Aorta (tissue), 5 donors: ENCODE measurements at places on chromosomes 6 and 20. TPM values are rescaled to one million over a fixed set of nuclear protein-coding genes. Genes with fewer than 3 reads are reported as not detected.

DNA sequence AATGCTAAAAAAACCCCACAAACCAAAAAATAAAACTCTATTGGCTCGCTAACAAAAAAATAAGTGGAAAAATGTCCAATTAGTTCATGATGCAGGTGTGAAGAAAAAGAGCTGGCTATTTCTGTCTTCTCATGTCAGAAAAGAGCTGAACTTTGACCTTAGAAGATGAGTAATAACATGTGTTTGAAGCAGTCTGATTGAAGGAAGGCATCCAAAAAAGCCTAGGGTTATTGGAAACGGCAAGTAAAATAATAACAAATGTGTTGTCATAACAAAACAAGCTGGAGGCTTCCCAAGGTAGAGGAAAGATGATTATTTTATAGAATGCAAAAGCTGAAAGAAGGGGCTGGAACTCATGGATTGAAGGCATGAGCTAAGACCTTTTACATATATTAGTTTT lies 94.4 kb upstream of the FAM184A start:
- H3K27ac ChIP-seq: no peak overlapping the region
- H3K4me1 ChIP-seq: peaks cover 6% of the 10 kb centered on the region
- no peak for DNase-seq
- H3K27me3 ChIP-seq: no peaks in the 10 kb centered on the region

GRCh38 chr6:128389820-128390534 lies 130.4 kb downstream of the PTPRK start:
- no peaks in the 10 kb centered on the region for H3K27me3 ChIP-seq
- H3K4me1 ChIP-seq: no peaks in the 10 kb centered on the region
- no peak overlapping the region for H3K4me3 ChIP-seq
- H3K36me3 ChIP-seq: no peaks in the 10 kb centered on the region
- no peak for DNase-seq
- H3K27ac ChIP-seq: no peak overlapping the region

- H3K4me1 ChIP-seq: peaks cover 3% of the 10 kb centered on the region
- DNase-seq: no peak
- no peaks in the 10 kb centered on the region for H3K36me3 ChIP-seq
These were observed 16.5 kb downstream of the NCOA7 start for GRCh38 chr6:125807293-125807692.

DNA sequence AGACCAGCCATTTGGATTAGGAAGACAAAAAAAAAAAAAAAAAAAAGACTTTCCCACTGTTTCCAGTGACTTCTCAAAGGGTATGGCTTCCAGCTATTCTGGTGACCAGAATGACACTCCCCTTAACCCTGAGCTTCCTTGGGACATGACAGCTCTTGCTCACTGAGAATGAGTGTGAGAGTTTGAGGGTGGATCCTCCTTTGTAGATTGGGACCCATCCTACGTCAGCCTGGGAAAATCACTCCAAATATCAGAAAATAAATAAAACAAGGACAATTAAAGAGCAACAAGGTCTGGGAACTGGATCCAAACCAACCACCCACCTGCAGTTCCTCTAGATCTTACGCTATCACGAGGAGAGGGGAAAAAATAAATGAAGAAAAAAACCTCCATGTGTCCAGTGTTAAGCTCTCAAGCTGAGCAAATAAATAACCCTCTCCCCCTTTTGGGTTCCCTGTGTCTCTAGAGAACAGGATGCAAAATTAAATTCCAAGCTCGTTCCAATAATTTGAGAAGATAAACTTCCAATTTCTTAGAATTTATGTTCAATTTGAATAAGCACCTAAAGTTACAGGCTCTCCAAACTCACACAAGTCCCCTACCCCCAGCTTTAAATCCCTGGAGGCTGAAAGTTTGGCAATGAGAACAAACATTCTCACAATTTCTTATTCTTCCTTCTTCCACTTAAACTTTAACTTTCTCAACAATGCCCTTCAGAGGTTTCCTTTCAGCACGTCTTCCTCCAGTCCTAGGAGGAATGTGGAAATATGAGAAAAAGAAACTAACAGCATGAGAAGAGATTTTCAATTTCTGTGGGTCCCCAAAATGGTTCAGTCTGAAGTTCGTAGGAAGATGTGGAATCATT lies 170.2 kb downstream of the MTFR2 start:
- no peak overlapping the region for H3K27ac ChIP-seq
- no peaks in the 10 kb centered on the region for H3K27me3 ChIP-seq
- H3K4me3 ChIP-seq: no peak overlapping the region

GRCh38 chr6:146635165-146635564 lies 36.4 kb downstream of the ADGB start:
- no peaks in the 10 kb centered on the region for H3K36me3 ChIP-seq
- H3K4me3 ChIP-seq: no peak overlapping the region
- no peak for DNase-seq
- H3K27me3 ChIP-seq: no peaks in the 10 kb centered on the region
- no peak overlapping the region for H3K27ac ChIP-seq

- no peaks in the 10 kb centered on the region for H3K36me3 ChIP-seq
- H3K27ac ChIP-seq: no peak overlapping the region
- DNase-seq: peak; percentile 66
- peaks cover 3% of the 10 kb centered on the region for H3K27me3 ChIP-seq
- no peaks in the 10 kb centered on the region for H3K4me1 ChIP-seq
- H3K4me3 ChIP-seq: no peak overlapping the region
These were observed 560.0 kb downstream of the C6orf118 start for GRCh38 chr6:164749221-164750064.

GRCh38 chr6:113857556-113858479 lies 673 bp downstream of the MARCKS start:
- H3K4me3 ChIP-seq: peak overlapping the region; percentile 59
- no peak overlapping the region for H3K27ac ChIP-seq
- H3K4me1 ChIP-seq: no peaks in the 10 kb centered on the region
- H3K36me3 ChIP-seq: no peaks in the 10 kb centered on the region
- DNase-seq: no peak
- H3K27me3 ChIP-seq: no peaks in the 10 kb centered on the region

- H3K4me3 ChIP-seq: no peak overlapping the region
- no peaks in the 10 kb centered on the region for H3K27me3 ChIP-seq
- H3K4me1 ChIP-seq: no peaks in the 10 kb centered on the region
- H3K36me3 ChIP-seq: no peaks in the 10 kb centered on the region
- DNase-seq: no peak
- H3K27ac ChIP-seq: no peak overlapping the region
These were observed 277.4 kb upstream of the CNR1 start for GRCh38 chr6:88443554-88443953.

GRCh38 chr6:13990796-13991195 lies 66.0 kb downstream of the RNF182 start:
- H3K27me3 ChIP-seq: no peaks in the 10 kb centered on the region
- no peak for DNase-seq
- H3K4me1 ChIP-seq: no peaks in the 10 kb centered on the region
- no peak overlapping the region for H3K27ac ChIP-seq

DNA sequence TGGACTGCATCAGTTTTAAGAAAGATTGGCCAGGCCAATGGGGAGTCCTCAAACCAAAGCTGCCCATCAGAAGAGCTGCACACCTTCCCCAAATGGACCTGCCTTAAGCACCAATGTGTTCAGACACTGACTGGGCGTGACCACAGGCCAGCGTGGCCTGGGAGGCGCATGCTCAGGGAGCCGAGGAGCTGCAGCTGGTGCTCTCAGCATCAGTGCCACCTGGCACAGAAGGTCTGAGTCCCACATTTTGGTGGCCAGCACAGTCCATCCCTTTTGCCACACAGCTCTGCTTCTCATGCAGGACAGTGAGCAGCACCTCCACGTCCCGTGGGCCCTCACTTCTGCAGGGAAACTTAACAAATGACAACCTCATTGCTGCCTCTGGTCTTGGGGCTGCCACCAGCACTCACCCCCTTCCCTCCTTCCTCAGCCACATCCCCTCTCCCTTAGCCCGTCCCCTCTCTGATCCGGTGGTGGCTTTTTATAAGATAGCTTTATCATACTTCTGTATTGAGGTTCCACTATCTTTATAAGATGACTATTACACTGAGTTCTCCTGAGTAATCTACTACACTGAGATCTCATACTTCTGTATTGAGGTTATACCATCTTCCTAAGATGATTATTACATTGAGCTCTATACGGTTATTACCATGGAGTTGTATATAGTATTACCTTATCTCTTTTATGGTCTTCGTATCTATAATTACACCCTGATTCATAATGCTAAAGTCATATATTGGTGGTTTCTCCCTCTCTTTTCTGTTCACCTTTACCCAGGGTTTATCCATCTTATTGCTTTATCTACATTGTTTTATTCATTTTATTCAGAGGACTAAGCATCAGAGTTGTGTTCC lies 109.1 kb downstream of the TOX2 start:
- H3K27ac ChIP-seq: no peak overlapping the region
- H3K4me3 ChIP-seq: no peak overlapping the region
- DNase-seq: no peak

DNA sequence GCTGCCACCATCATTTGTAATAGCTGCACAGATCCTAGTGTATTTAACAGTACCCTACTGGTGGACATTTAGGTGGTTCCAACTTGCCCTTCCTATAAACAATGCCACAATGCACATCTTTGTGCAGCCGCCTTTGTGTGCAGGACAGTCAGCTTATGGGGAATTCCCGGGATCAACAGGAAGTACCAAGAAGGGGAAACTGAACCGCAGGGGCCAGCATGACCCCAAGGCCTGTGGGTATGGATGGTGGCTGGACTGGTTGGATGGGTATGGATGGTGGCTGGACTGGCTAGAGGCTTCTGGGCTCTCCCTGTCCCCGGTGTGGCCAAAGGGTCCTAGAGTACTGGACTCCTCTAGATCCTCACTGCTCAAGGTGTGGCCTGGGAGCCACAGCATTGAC lies 46.7 kb downstream of the CEBPB start:
- no peaks in the 10 kb centered on the region for H3K4me1 ChIP-seq
- no peaks in the 10 kb centered on the region for H3K27me3 ChIP-seq
- H3K27ac ChIP-seq: no peak overlapping the region

- no peaks in the 10 kb centered on the region for H3K27me3 ChIP-seq
- no peak within 1 kb of the TSS for H3K4me3 ChIP-seq
- no peak within 1 kb of the TSS for H3K27ac ChIP-seq
- H3K4me1 ChIP-seq: no peaks in the 10 kb centered on the region
These were observed at the start of gene TMC2 for GRCh38 chr20:2536560-2536986. Gene TMC2, plus strand, starts transcription at chr20:2536573. Its CDS starts 49 bp downstream, at chr20:2536622.

DNA sequence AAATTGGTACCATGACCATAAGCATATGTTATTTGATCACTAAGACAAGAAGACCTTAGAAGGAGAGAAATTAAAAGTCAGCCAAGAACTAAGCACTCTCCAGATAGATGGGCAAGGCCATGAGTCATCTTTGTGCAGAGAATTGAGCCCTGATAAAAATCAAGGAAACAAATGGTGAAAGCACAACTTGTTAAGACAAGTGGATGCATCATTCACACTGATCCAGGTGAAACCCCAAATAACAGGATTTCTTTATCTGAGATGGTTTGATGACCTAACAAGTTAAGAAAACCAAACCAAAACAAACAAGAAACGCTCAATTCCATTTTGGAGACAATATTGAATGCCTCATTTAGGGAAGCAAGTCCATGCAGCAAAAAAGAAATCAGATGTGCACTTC lies 121.6 kb downstream of the ADAT2 start:
- H3K4me3 ChIP-seq: no peak overlapping the region
- no peaks in the 10 kb centered on the region for H3K4me1 ChIP-seq
- H3K27ac ChIP-seq: no peak overlapping the region
- no peaks in the 10 kb centered on the region for H3K36me3 ChIP-seq

GRCh38 chr20:62277253-62277652 lies 25.5 kb upstream of the ADRM1 start:
- no peak overlapping the region for H3K27ac ChIP-seq
- no peak for DNase-seq
- H3K4me1 ChIP-seq: no peaks in the 10 kb centered on the region
- H3K36me3 ChIP-seq: no peaks in the 10 kb centered on the region
- no peak overlapping the region for H3K4me3 ChIP-seq

DNA sequence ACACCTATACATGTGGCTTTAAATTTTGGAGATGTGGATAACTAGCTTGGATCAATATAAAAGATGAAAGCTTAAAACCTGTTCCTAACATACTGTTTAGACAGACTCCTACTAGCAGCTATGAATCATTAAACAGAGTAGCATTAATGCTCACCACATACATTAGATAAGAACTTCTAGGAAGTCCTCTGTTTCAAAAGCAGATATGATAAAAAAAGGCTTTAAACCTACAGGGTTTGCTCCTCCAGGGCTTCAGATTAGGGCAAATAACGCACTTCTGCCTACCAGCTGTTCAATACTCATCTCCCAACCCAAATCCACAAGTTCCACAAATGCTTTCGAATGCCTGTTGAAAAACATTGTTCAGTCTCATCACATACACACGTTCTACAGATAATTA lies 1.5 kb downstream of the REPS1 start:
- no peaks in the 10 kb centered on the region for H3K27me3 ChIP-seq
- H3K36me3 ChIP-seq: no peaks in the 10 kb centered on the region
- H3K27ac ChIP-seq: no peak overlapping the region
- no peak for DNase-seq

DNA sequence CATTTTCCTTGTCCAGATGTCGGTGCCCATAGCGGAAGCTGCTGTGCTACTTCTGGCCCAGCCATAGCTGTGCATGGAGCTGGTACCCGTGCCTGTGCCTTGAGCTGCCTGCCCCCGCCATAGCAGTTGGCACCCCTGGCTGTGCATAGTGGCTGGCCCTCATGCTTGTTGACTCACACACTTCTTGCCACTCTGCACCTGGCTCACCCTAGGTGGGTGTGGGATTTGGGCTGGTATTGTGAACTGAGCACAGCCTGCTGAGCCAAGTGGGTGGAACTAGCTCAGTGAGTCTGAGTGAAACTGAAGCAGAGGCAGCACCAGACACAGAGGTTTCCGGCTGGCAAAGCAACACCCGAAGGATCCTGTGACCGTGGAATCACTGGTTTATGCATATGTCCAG lies 689.5 kb upstream of the EYS start:
- H3K36me3 ChIP-seq: no peaks in the 10 kb centered on the region
- H3K4me1 ChIP-seq: no peaks in the 10 kb centered on the region
- H3K27me3 ChIP-seq: no peaks in the 10 kb centered on the region

- peak overlapping the region; percentile 75 for H3K4me3 ChIP-seq
- H3K4me1 ChIP-seq: no peaks in the 10 kb centered on the region
- H3K27me3 ChIP-seq: no peaks in the 10 kb centered on the region
- H3K27ac ChIP-seq: peak overlapping the region; percentile 97
- peak; percentile 94 for DNase-seq
These were observed 1.0 kb downstream of the PXDC1 start for GRCh38 chr6:3750317-3751076.

- H3K36me3 ChIP-seq: no peaks in the 10 kb centered on the region
- no peaks in the 10 kb centered on the region for H3K27me3 ChIP-seq
- peak; percentile 96 for DNase-seq
- peak within 1 kb of the TSS; percentile 100 for H3K4me3 ChIP-seq
These were observed at the start of gene TENT5A for GRCh38 chr6:81752084-81752920. Gene TENT5A, minus strand, starts transcription at chr6:81752681. Its CDS starts 540 bp downstream, at chr6:81752141.

DNA sequence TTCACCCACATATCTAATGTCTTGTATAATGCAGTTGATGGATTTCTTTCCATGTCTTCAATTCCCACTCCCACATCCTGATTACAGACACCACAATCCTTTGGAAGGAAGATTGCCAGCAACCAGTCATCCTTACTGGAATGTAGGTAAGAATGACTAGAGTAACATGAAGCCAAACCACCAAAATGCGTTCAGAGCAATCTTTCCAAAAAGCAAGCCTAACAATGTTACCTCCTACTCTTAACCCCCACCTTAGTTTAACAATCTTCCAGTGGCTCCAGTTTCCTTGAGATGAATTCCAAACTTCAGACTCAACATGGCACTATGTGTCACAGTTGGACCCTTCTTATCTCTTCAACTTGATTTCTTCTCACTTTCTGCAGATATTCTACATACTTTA lies 685.6 kb downstream of the DOK5 start:
- H3K4me3 ChIP-seq: no peak overlapping the region
- no peak overlapping the region for H3K27ac ChIP-seq
- H3K36me3 ChIP-seq: no peaks in the 10 kb centered on the region
- H3K27me3 ChIP-seq: no peaks in the 10 kb centered on the region
- no peaks in the 10 kb centered on the region for H3K4me1 ChIP-seq

Gene NR2E1
- total RNA-seq: not detected

Gene MAS1
- 0.12 TPM for total RNA-seq

Gene GGTLC1
- total RNA-seq: not detected

Gene ZBP1
- 0.88 TPM for total RNA-seq

Gene TRIM10
- total RNA-seq: 0.12 TPM
